ENCODE measurements at places on chromosomes 11 and 22.

DNA sequence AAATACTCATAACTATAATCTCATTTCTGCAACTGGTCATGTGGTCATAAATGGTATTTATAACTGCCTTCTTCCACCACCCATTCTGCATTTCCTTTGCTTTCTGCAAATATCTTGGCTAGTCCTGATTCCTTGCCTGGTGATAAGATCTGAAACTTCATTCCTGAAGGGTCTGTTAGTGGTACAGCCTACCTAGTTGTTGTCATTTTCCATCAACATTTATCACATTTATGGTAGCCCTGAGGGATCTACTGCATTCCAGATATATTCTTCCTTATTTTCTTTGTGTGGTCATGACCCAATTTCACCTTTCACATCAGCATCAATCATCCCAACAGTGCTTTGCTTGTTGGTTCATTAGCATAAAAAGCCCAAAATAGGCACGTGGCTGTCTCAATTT lies 50.1 kb downstream of the DDX6 start:
- no peak for DNase-seq

- no peak for DNase-seq
Measured at GRCh38 chr22:33864723-33865130, 55.5 kb downstream of the LARGE1 start.

- DNase-seq, result no peak
Measured at GRCh38 chr22:40535189-40535512, 101.4 kb downstream of the MRTFA start.

- DNase-seq, result no peak
Measured at GRCh38 chr11:79160791-79161403, 279.9 kb downstream of the TENM4 start.

- DNase-seq, result no peak
Measured at GRCh38 chr11:62456630-62457029, 37.8 kb downstream of the SCGB1A1 start.

DNA sequence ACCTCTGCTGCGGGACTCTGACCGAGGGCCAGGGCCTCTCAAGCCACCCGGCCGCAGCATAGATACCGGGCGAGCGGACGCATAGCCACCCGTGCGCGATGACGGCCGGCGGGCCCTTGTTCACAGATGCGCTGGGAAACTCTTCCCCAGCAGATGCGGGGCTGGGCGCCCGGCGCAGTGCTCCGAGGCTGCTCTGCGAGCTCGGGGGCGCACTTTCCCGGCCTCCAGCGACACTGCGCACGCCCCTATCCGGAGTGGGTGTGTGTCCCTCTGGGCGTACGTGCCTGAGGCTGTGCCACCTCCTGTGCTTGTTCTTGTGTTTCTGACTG lies 104.7 kb upstream of the E2F8 start:
- DNase-seq, result no peak

GRCh38 chr22:31841078-31841827 lies 87.4 kb downstream of the DEPDC5 start:
- no peak for DNase-seq

- no peak for DNase-seq
Measured at GRCh38 chr11:133563505-133564025, 31.3 kb upstream of the OPCML start.

DNA sequence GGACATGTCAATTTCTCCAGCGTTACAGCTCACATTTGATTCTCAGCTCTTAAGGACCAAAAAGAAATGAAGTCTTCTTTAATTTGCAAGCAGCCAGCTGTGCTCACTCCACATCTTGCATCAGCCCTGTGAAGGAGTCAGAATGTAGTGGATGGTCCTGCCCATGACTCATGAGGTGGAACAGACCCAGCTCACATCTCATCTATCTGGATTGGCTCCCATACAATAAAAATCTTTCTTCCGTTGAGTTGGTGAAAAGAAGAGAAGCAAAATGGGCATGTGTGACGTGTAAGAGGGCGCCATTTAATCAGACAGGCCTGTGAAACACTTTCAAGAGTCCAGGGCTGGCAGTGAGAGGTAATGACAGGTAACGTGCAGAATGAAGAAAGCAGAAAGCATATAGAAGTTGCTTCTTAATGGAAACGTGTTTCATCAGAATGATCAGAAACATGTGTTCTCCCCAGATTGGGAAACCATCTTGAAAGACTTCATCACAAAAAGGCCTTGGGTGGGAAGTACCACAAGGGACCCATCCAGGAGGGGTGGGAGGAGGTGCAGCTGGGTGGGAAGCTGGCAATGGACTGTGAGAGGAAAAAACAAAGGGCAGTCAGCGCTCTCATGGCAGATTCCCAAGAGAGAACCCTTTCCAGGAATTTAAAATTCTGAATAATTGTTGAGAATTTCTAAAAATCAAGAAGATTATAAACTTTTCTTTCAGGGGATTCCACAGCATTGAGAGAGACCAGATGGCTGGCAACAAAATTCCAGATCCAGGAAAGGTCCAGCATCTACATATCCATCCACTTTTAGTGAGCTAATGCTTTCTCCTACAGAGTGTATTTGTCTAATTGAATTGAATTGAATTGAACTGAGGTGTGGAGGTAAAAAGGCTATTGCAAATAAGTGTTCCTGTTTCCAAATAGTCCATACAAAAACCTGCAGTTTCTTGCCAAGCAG lies 57.0 kb downstream of the ETS1 start:
- DNase-seq, result peak; percentile 52

DNA sequence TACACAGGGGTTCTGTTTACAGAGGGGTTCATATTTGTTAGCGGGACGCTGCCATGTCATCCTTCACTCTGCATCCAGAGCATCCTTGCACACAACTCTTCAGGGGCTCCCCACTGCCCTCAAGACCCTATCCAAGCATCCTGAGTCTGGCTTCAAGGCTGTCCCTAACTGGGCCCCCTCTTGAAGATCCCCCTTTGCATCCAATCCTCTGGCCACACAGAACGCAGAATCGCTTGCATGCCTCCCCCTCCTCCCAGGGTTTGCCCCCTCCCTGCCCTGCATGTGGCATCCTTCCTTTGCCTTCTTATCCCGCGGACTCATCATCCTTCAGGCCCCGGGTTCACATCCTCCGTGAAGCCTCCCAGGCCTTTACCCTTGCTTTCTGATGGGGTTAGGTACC lies 18.6 kb downstream of the C1QTNF6 start:
- no peak for DNase-seq

All from activated CD4-positive, alpha-beta T cell treated with anti-CD3 and anti-CD28 coated beads, Interleukin-2, amount 10 ng/mL, durations not matched to agents 24 days and 14 days (primary cell).